Activated T-cell treated with anti-CD3 and anti-CD28 coated beads for 1 hour (primary cell): ENCODE measurements at places on chromosomes 5 and 9.
A peak's percentile ranks its signal among the peaks of the same experiment; 100 is the strongest.

DNA sequence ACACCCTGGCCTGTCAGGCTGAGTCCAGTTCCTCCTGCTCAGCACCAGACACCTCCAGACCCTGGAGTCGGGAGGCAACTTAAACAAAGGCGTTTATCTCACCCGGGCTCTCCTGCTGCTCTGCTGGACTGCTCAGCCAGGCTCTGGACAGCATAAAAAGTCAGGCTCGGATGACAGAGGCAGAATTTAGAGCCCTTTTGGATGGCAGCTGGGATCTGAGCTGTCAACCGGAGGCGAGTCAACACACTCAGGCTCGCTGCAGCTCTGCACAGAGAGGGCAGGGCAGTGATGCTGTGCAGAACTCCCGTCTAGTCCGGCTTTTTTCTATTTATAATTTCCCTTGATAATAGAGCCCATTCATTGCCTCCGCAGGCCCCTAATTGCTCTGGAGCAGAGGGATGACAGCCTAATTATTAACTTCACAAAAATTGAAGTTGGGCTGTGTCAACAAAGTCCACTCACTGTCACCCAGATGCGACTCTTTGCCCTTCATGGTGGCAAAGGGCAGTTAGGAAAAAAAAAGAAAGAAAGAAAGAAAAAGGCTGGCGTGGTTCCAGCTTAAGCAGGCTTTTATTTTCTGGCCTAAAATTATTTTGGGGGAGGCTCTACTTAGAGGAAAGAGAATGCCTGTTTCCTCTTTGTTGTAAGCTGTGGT is 37.6 kb downstream of the STC2 start:
- no peak for DNase-seq

GRCh38 chr5:139283252-139284166 is 10.0 kb upstream of the MATR3 start:
- DNase-seq, result no peak

- DNase-seq, result no peak
Measured at GRCh38 chr9:84699984-84700383, 30.5 kb downstream of the NTRK2 start.

DNA sequence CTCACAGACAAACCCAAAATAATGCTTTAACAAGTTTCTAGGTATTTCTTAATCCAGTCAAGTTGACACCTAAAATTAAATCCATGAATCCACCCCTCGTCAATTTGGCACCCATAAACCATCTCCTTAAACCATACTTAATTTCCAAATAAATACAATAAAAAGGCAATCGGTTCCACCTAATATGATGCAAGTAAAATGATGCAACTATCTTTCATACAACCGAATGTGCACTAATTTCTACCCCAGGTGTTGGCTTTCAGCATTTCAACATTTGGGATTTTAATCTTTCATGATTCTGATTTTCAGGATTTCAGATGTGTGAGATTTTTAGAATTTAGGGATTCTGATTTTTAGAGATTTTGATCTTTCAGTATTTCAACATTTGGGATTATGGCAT is 17.3 kb downstream of the PRKAA1 start:
- DNase-seq, result no peak

DNA sequence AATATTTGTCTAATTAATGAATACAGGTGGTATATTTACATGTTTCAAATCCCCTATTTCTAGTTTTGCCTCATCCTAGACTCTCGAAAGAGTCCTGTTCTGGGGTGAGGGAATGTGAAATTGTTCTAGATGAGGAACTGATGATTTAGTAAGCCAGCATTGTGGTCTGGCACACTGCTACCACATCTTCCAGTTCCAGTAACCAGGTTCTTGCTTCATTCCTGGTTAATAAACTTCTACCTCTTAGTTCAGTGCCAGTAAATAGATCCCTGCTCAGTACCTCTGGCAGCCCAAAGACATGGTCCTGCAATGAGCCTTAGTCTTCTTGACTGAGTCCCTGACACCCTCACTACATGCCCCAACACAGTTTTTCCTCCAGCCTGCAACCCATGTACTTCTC is 207.7 kb downstream of the SREK1 start:
- no peak for DNase-seq

- DNase-seq, result no peak
Measured at GRCh38 chr9:115107701-115108100, 10.3 kb downstream of the TNC start.

DNA sequence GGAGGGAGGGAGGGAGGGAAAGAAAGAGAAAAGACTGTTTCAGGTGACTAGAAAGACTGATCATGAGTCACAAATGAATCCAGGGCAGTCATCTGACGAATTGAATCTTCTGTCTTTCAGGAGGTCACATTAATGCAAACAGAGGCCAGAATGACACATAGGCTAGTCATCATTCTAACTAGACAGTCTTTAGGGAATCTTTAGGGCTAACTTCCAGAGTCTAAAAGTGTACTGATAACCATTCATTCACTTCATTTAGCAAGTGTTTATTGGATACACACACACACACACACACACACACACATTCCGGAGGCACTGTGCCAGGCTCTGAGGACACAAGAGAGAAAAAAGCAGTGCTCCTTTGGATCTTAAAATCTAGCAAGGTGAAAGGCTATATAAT is 156.7 kb downstream of the EBF1 start:
- DNase-seq, result no peak

- peak; percentile 62 for DNase-seq
Measured at GRCh38 chr9:1009101-1009707, 32.7 kb downstream of the DMRT3 start.

- no peak for DNase-seq
Measured at GRCh38 chr5:61120534-61120933, 41.7 kb downstream of the SMIM15 start.

- DNase-seq, result peak; percentile 33
Measured at GRCh38 chr5:131068893-131069643, 96.0 kb downstream of the HINT1 start.

GRCh38 chr9:115002371-115003120 is 72.2 kb upstream of the TNFSF8 start:
- DNase-seq, result no peak

DNA sequence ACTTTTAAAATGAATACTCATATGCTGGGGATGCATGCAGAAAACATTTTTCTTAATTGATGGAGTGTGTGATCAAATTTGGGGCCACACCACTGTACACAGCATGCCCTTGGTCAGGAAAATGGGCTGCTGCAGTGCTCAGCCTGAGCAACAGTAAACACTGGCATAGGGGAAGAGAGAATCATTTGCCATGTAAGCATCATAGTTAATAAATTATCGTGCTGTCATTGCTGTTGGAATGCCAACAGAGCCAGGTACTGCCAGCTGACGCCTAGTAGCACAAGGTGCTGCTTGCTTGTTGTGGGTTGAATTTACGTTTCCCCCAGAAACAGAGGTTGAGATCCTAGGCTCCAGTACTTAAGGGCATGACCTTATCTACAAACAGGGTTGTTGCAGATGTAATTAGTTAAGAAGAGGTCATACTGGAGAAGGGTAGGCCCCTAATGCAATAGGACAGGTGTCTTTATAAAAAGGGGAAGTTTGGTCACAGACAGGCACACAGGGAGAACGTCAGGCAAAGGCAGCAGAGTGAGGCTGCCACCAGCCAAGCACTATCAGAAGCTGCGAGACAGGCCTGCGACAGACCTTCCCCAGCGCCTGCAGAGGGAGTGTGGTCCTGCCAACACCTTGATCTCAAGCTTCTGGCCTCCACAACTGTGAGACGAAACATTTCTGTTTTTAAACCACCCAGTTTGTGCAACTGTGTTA is 25.3 kb downstream of the DAP start:
- DNase-seq, result no peak

DNA sequence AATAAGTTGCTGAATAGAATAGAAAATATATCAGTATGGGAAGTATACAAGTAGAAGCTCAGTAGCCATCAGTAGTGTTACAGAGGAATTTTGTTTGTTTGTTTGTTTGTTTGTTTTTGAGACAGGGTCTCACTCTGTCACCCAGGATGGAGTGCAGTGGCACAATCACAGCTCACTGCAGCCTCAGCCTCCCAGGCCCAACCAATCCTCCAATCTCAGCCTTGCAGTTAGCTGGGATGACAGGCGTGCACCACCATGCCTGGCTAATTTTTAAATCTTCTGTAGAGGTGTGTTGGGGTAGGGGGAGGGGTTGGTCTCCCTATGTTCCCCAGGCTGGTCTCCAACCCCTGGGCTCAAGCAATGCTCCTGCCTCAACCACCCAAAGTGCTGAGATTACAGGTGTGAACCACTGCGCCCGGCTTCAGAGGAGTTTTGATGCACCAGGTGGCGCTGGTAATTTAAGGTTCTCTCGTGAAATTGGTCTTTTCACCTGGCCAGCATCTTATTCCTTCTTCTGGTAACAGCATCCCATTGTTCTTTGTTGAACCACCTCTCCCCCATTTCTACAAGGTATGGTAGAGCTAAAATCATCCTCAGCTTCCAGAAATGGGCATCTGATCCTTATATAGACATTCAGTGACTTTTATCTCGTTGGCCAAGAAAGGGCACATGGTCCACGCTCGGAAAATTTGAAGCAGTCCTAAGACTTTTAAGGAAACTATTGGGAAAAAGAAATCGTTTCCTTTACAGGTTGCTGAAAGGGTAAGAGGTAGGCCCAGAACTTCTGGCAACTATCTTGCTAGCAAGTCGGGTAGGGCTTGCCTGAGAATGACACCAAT is 157.1 kb downstream of the ARRDC3 start:
- DNase-seq, result peak; percentile 51

GRCh38 chr5:171762021-171762608 is 23.5 kb upstream of the SMIM23 start:
- DNase-seq, result no peak

- DNase-seq, result no peak
Measured at GRCh38 chr9:78089111-78089510, 57.5 kb upstream of the GNAQ start.

DNA sequence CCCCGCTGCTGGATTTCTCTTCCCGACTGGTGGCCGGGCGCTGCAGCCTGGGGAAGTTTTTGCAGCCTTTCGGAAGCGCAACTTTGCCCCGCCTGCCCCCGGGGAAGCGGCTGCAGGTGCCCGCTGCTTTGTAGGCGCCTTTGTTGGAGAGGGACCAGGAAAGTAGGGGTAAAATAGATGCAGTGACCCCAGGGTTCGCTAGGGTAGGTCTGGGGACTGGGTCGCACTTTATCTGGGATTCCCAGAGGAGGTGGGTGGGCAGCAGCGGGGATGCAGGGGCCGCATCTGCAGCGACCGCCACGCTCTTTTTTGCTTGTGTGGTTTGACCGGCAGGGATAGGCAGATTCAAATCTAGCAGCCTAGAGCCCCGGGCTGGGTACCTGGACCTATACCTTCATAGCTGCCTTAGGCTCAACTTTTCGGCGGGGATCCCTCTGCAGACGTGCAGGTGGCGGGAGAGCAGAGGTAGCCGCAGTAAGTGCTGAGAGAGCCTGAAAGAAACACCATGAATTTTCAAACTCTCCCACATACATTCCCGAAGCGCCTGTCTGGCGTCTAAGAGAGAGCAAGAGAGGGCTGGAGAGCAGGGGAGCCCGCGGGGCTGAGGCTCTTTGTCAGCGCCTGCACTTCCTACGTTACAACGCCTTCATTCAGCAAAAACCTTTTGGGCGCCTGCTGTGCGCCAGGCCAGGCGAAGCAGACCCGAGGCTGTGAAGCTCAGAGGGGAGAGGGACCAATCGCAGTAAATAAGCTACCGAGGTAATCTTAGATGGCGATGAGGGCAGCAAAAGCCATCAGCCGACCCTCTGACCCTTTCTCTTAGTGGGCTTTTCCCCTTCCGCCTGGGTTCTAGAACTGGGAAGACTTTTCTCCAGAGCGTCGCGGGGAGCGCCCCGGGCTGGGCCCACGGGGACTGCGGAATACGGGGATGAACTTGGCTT is 642 bp downstream of the SV2C start:
- no peak for DNase-seq

DNA sequence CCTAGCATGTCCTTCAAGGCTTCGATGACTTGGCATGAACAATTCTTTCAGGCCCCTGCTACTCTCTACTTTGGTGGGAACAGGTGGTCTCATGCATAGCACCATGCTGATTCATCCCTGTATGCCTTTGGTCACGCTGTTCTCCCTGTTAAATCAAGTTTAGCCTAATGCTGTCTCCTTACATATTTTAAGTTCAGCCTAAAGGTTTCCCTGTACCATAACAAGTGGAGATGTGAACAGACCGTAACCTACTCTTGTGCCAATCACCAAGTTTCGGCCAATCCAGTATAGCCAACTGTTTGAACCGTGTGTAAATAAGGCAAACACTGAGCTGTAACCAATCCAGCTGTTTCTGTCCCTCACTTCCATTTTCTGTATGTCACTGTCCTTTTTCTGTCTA is 8.0 kb downstream of the GAS1 start:
- DNase-seq, result no peak
